ENCODE measurements at places on chromosomes 4 and X.

GRCh38 chr4:128961405-128961804 lies 131.9 kb downstream of the SCLT1 start:
- DNase-seq = no peak

DNA sequence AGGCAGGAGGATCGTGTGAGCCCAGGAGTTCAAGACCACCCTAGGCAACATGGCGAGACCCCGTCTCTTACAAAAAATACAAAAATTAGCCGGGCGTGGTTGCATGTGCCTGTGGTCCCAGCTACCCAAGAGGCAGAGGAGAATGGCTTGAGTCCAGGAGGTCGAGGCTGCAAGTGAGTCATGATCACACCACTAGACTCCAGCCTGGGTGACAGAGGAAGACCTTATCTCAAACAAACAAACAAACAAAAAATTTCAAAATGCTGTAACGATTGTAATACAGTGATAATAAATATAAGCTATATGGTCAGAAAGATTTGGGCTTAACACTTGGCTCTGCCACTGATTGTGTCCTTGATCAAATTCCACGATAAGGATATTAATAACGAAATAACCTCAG lies 24.2 kb downstream of the SLC25A4 start:
- DNase-seq = no peak

GRCh38 chr4:88230461-88230891 lies 53.9 kb downstream of the PPM1K start:
- no peak for DNase-seq

DNA sequence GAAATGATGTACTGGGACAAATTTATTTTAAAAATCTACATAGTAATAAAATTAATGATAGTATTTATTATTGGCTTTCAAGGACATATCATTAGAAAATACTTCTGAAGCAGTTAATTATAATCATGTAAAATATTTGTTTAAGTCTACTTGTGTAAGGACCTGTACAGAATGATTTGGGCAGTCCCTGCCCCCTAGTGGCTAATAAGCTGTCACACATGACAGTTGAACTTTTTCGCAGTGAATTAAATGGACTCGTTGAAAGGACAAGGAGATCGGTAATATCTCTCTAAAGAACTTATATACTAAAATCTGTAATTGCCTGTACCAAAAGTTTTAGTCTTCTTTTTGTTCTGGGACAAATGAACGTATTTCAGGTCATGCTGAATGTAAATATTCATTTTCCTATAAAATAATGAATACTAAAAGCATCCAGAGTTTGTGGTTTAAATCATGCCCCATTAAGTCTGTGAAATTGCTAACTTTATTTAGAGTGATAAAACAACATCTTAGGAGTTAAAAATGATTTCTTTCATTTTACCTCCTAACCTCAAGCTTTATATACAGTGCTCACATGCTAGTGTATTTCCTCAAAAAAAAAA lies 13.6 kb downstream of the EXOC1 start:
- DNase-seq = no peak

DNA sequence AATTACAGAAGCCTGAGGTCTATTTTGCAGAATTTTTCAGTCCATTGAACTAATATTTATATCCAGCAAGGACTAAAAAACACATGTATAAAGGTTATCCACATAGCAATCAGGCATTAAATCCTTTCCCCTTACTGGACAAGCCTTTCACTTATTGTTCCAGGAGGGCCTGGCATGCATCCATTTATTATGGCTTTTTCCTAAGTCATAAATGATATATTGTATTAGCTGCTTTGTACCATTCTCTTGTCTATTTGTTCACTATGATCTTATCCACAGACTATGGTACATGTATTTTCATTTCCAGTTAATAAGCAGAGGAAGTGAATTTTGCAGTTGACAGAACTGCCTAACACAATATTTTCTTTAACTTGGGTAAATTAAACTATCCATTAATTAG lies 105.4 kb upstream of the ANK2 start:
- no peak for DNase-seq
